ENCODE measurements at places on chromosomes 2 and 18. TPM values are rescaled to one million over a fixed set of nuclear protein-coding genes. Genes with fewer than 3 reads are reported as not detected.
A peak's percentile ranks its signal among the peaks of the same experiment; 100 is the strongest.

DNA sequence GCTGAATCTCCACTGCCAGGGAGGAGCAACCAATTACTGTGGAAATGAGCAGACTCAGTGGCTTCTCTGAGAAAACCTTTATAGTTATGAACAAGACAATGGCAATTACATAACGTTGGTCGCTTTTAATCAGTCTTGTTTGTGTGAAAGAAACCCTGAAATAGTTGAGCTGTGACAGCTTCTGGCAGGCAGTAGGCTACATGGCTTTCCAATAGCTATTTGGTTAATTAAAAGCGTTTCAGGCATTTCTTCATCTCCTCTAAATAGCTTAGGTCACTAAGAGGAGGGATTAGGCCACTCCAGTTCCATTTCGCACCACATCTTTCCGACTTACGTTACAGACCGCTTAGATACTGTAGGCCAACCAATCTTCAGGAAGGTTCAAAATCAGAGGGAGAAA, 794.4 kb upstream of the ID2 start:
- no peak for DNase-seq

GRCh38 chr2:101114268-101114783, 36.9 kb downstream of the TBC1D8 start:
- DNase-seq: no peak

The RHBDD1 gene
- 56.4 TPM for total RNA-seq

DNA sequence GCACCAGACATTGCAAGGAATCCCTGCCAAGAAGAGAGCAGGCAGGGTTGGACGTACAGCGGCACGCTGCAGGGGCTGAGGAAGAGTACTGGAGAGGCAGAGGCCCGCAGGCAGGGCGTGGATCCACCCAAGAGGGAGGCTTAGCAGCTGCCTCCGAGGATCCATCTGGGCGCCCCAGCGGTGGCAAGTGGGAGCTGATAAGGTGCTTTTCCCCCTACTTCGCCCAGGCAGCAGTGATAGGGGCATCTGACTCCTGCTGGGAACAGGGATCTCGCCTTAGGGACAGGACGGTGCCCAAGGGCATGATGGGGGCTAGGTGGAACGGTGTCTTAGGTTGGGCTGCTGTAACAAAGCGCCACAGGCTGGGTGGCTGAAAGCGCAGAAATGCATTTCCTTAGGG, 67.4 kb upstream of the HS6ST1 start:
- no peak for DNase-seq

GRCh38 chr2:62724106-62724505, 18.6 kb downstream of the EHBP1 start:
- DNase-seq: no peak

DNA sequence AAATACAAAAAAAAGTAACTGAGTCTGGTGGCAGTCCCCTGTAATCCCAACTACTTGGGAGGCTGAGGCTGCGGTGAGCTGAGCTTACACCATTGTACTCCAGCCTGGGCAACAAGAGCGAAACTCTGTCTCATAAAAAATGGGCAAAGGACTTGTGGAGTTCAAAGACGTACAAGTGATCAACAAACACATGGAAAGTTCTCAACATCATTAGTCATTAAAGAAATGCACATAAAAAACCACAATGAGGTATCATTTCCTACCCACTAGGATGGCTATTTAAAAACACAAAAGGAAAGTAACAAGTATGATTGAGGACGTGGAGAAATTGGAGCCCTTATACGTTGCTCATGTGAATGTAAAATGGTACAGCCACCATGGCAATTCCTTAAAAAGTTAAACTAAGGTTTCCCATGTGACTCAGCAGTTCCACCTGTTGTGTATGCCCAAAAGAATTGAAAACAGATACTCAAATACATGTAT, 52.3 kb downstream of the RAB10 start:
- DNase-seq: peak; percentile 41

DNA sequence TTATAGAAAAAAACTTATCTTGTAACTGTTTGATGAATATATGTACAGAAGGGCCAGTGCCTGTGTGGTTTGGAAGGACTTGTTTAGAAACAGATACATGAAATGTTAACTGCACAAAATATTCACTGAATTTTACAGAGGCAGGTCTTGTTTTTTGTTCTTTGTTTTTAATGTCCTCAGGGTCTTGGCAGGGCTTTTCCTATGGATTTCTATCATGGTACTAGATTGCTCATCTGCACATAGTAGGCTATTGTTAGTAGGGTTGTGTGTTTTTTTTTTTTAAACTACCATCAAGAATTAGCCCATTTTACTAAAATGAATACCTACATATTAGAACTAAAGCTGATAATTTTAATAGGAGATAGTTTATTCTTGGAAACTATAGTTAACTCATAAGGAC, 3.5 kb downstream of the CABYR start:
- no peak for DNase-seq

DNA sequence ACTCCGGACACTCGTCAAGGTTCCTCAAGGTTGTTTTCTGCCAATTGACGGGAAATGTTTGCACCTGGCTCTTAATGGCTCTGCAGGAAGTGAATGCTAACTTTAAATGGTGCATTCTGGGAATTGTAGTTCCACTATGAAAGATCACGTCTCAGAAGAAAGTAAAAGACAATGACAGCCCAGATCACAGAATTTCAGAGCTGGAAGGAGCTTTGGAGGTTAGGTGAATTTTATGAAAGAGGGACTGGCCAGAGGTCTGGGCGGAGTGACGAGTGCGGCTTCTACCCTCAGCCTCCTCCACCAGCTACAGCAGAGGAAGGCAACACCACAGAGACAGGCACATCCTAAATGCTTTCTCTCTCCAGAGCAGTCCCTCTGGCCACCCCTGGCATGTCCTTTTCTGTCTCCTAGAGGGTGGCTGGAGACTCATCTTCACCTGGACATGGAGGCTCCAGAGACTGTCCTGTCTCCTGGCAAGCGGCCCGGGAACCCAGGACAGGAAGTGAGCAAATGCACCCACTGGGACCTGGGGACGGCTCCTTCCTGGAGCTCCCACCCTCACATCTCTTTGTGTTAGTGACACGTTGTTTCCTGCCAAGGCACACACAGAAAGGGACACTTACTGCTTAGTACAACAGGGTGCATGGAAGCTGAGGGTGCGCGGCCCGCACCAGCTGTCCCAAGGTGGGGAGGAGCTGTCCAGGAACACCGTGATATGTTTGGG, 19.4 kb downstream of the THAP4 start:
- peak; percentile 19 for DNase-seq

DNA sequence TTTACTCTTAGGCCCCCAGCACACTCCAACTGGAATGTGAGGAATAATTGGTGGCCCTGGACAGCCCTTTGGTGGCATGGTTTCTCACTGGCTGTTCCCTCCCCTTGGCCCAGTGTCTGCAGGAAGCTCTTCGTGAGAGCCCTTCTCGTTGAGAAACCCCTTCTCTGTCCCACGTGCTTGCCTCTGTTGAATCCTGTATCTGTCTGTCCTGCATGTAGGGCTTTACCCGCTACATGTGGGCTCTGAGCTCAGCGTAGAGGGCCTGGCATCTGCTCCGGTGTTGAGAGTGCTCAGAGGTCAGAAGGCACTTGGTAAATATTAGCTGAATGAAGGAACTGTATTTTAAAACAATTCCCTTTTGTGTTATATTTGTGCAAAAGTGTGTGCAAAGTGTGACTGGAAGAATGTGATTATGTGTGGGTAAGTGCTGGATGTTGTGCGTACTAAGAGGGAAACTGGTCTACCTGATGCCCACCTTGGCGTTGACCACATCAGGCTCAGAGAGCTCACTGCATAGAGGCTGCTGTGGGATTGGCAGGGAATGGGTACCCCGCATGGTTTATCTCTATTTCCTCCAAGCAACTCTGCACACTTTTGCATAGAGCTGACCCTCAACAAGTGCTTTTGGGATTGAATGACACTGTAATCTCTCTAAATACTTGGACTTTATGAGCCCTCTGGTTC, 40.0 kb downstream of the RNF144A start:
- DNase-seq: no peak

DNA sequence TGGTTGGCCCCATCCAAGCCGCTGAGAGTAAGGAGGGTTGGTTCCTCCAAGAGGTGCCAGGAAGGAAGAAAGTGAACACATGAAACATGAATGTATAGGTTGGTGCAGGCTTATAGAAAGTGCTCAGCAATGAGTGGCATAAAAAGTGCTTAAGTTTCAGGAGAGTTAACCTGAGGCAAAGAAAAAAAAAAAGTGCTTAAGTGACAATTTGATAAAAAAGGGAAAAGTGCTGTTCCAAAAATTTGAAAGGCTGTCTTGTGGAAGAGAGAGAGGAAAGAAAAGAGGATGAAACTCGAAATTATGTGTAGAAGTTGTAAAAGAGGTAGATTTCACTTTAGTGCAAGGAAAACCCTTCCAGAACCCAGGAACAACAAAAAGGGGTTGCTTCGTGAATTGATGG, 85.5 kb upstream of the MAP4K4 start:
- DNase-seq: no peak

GRCh38 chr2:174153757-174154680, 94.3 kb downstream of the OLA1 start:
- no peak for DNase-seq

Data from CD4-positive, CD25-positive, alpha-beta regulatory T cell (primary cell).